ENCODE measurements at places on chromosomes 16 and 17.

GRCh38 chr16:12452549-12452948 is 351.1 kb downstream of the CPPED1 start:
- no peak for DNase-seq

DNA sequence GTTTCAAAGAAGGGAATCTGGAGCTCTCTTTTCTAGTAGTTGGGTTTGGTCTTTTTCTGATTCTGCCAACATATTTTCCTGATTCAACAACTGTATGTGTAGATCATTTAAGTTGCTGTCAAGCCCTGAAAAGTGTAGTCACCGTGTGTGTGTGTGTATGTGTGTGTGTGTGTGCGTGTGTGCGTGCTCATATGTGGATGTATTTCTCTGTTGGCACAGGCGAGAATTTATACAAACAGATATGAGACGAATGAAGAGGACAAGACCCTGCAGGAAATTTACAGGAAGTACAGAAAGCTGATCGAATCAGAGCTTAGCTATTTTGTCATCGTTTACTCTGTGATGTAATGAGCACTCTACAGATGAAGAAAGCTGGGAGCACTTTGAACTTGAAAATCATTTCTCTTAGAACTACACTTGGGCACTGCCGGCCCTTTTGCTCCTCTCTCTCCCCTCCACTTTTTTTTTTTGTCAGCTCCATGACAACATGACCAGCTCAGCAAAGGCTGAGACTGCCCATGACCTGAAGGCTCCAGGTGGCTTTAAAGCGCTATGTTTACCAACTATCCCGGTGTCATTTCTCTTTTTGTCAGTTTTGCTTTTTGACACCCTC is 11.2 kb downstream of the FBXO39 start:
- no peak for DNase-seq

- DNase-seq = no peak
These were observed 58.1 kb downstream of the ZDHHC7 start for GRCh38 chr16:84953190-84953746.

- no peak for DNase-seq
These were observed 110.7 kb downstream of the WWOX start for GRCh38 chr16:78209951-78210661.

DNA sequence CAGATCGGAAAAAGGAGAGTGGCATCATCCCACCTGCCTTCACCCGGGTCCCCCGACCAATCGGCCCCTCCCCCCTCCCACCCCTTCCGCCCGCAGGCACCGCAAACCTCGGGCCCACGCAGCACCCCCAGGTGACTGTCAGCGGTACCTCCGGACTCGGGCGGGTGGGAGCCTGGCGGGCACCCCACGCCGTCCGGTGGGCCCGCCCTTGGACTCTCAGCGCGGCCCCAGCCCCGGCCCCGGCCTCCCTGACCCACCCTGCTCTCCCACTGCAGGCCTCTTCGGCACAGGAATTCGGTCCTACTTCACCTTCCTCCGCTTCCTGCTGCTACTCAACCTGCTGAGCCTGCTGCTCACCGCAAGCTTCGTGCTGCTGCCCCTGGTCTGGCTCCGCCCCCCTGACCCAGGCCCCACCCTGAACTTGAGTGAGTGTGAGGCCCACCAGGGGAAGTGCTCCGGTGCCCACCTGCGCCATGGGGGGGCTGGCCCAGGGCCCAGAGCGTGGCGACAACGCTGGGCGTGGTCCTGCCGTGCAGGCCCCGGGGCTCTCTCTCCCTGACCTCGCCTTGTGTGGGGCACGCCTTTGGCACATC is 1.6 kb downstream of the TMC8 start:
- peak; percentile 74 for DNase-seq

DNA sequence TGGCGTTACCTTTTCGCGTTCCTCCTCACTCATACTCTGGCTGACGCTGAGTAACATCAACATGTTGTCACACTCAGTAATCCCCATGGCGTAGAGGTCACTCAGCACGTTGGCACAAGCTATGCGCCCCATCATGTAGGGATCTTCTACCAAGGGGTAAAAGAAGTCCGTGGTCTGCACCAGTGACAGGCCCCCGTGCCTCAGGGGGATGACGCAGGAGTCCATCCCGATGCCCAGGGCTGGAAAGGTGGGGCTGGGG is 596 bp downstream of the SEPHS2 start:
- no peak for DNase-seq

GRCh38 chr17:66964930-66965800 is 658 bp downstream of the CACNG4 start:
- no peak for DNase-seq

GRCh38 chr16:7338826-7339225 is 6.2 kb downstream of the RBFOX1 start:
- no peak for DNase-seq

DNA sequence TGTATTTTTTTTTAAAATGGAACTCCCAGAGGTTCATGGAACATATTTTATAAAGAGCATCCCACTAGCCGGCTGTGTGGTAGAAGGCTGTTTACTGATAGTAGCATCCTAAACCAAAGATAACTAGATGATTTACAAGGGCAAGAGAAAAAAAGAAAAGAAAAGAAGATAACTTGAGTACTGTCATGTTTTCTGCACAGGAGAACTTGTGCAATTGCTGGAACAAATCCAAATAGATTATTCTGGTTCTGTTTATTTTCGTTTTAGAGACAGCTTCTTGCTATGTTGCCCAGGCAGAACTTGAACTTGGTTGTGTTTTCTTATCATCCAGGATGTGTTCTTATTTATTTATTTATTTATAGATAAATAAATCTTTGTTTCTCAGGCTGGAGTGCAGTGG is 20.9 kb upstream of the PPM1D start:
- DNase-seq = no peak

- DNase-seq = no peak
These were observed 26.8 kb downstream of the DCUN1D3 start for GRCh38 chr16:20873331-20873730.

DNA sequence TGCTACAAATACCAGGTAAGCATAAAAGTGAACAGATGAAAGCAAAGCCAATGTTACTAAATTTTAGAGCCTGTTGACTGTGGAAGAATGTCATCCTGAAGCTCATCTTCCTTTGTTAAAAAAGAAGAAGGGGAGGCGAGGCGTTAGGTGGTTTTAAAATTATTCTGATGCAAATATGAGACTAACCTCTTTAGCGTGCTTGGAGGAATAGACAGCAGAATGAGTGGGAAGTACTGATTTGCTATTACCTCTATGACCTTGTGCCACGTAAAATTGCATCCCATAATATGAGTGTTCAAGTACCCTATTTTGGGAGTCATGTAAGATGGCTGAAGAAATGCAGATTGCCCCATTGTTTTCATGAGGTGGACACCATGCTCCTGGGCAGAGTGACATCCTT is 95.7 kb downstream of the ELAC2 start:
- DNase-seq = no peak

GRCh38 chr17:76382803-76383545 is 1.4 kb upstream of the SPHK1 start:
- DNase-seq = peak; percentile 51

- no peak for DNase-seq
These were observed 200.0 kb downstream of the KATNIP start for GRCh38 chr16:27749946-27750345.

DNA sequence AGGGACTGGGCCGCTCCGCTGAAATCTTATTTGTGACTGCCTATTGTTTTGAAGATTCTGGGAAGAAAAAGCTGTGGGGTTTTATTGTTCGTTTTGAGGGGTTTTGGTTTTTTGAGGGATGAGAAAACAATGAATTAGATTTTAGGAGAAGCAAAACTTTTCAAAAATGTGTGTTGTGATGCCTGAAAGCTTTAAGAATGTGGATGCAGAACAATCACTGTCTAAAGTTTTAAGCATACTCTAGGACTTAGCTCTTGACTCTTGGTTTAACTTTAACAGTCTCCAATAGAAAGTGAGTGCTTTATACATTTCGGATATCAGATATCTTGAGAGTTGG is 899 bp downstream of the CFAP52 start:
- DNase-seq = no peak

GRCh38 chr17:1486802-1487695 is 5.4 kb downstream of the MYO1C start:
- peak; percentile 70 for DNase-seq

- no peak for DNase-seq
These were observed 82.3 kb downstream of the TBC1D16 start for GRCh38 chr17:79953335-79953734.

DNA sequence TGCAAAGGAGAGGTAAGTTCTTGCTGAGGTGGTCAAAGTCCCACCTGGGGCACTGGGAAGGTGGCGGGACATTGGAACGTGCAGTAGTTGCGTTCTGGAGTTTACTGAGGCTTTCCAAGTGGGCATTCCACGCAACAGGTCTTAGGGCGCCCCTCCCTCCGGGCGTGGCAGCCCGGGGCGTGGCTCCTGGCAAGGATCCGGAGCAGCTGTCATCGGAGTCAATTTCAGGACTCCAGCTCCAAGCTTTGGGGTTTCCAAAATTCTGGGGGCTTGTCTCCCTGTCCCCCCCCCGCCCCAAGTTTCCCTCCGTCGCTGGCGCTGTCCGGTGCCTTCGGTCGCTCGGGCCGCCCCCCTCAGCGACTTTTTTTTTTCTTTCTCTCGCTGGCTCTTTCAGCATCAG is 43.1 kb upstream of the AMZ2 start:
- DNase-seq = peak; percentile 12

- DNase-seq = peak; percentile 89
These were observed 14.2 kb upstream of the RHBDF2 start for GRCh38 chr17:76515274-76515949.

DNA sequence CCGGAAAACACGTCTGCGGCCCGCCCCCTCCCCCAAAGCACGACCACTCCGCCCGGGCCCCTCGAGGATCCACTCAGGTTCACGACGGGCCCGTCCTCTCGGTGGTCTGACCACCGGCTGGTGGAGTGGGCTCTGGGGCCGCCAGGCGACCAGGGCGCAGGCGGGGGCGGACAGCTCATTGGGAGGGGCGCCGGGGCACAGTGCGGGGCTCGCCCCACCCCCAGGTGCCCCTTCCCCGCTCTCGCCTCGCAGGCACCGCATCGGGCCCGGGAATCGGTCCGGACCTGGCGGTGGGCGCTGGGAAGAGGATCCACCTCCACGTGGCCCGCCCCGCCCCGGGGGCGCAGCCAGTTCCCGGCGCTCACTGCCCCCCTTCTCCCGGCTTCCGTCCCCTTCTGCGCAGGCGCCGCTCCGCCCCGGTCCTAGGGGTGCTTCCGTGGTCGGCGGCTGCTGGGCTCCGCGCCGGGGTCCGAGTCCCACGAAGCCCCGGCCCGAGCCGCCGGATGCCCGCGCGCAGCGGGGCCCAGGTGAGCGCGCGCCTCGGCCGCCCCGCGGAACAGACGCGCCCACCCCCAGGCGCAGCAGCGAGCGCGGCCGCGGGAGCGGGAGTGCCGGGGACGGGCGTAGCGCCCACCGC is at the start of gene MPG:
MPG (plus strand) TSS at position 419 of the 637 bp plus-strand sequence; CDS start at position 504, 85 bp downstream.
- peak; percentile 82 for DNase-seq

GRCh38 chr17:45854209-45854608 is 9.5 kb downstream of the SPPL2C start:
- DNase-seq = no peak

DNA sequence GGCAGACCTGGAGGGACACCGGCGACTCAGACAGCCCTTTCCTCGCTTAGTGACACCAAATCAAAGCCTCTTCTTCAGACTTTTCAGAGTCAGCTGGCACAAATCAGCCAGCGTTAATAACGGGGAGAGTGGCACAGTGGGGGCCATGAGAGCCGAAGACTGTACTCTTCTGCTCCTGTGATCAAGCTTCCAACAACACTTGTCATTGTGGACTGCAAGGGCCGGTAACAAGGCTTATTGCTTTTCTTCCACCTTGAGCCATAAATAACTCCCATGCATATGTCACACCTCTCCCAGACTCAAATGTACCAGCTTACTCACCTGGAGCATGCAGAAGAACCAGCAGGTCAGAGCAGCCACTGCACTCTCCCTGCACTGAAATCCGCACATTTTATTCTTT is 12.8 kb downstream of the FLCN start:
- DNase-seq = no peak

GRCh38 chr17:66222798-66223350 is 6.3 kb downstream of the APOH start:
- DNase-seq = no peak

DNA sequence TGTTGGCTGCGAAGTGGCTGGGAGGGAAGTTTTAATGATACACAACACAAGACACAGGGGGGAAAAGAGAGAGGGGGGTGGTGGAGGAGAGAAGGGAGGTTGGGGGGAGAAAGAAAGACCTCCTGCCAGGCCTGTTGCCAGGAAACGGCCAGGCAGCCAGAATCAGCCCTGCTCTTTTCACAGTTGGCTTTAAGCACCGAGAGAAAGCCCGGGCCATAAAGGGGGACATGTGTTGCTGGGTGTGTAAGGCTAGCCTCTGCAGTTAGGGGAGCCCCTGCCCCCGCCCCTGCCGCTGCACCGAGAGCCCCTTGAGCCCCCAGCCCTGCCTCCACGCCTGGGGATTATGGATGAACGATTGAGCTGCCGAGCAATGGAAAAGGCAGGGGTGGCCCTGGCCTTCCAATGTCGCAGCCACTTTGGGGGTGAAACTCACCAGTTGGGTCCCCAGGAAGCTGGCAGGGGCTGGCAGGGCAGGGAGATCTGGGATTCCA is 13.9 kb upstream of the WNT3 start:
- no peak for DNase-seq

GRCh38 chr16:52271088-52271750 is 275.7 kb downstream of the TOX3 start:
- no peak for DNase-seq

GRCh38 chr16:88074041-88074440 is 122.8 kb downstream of the BANP start:
- DNase-seq = no peak

GRCh38 chr16:16908077-16908476 is 529.1 kb downstream of the NPIPA7 start:
- no peak for DNase-seq

DNA sequence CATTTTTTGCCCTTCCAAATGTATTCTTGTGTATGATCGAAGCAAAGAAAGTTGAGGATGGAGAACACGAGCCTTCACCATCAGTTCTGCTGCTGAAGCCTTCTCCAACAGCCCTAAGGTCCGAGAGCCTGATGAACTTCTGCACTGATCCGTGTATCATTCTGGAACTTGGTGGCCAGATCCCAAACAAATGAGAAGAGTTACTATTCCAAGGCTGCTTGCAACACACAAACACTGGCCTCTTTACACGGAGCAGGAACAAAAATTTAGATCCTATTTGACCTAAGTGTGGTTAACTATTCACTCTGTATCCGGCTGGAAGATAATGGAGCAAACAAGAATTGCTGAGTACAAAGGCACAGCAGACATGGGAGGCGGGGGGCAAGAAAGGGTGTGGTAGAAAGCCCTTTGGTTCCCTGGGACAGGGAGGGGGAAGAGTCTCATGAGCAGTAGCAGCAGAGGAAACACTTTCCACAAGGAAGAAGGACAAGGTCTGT is 282.9 kb downstream of the SOX9 start:
- DNase-seq = no peak

DNA sequence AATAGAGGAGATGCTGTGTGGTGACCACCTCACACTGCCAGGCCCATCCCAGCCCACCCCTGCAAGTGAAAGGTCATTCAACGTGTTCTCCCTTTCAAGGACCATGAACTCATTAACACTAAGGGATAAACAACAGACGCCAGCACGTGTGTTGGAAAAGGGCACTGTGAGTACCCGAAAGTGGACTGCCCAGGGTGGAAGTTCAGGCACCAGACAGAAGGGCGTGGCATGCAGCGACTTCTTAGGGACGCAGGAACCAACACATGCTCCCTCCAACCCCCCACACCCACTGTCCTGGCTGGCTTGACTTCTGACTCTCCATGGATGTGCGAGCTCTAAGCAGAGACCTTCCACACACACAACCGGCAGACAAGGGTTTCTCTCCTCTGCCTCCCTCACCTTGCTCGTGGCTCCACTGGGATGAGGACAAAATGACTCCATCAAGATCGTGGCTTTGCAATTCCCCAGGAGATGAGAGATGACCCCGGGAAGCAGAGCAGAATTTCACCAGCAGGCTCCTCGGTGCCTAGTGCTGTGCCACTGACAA is 11.0 kb downstream of the UBALD1 start:
- DNase-seq = no peak

GRCh38 chr16:27383556-27384243 is 18.3 kb upstream of the IL21R start:
- no peak for DNase-seq

Data from CD4-positive, alpha-beta T cell treated with Interleukin-6 at 100 ng/mL for 8 hours (primary cell).